ENCODE measurements at places on chromosomes 6 and 20. TPM values are rescaled to one million over a fixed set of nuclear protein-coding genes. Genes with fewer than 3 reads are reported as not detected.

- DNase-seq: no peak
Measured at GRCh38 chr6:130369831-130370230, 4.0 kb downstream of the TMEM200A start.

DNA sequence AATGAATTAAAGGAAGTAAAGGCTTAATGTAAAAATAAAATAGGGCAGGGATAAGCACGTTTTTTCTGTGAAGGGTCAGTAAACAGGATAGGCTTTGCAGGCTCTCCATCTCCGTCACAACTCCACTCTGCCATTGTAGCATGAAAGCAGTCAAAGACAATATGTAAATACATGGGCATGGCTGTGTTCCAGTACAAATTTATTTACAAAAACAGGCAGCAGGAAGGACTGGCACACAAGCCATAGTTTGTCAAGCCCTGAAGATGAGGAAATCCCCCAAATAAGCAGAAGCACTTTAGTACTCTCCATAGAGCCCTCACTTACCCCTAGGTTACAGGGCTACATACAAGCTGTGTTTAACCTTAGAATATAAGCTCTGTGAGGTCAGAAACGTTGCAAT lies 8.9 kb upstream of the FBXO9 start:
- no peak for DNase-seq

GRCh38 chr6:155221086-155221485 lies 42.7 kb upstream of the CLDN20 start:
- no peak for DNase-seq

- DNase-seq: no peak
Measured at GRCh38 chr6:68126089-68126749, 508.9 kb upstream of the ADGRB3 start.

- DNase-seq: no peak
Measured at GRCh38 chr6:140105857-140106256, 731.4 kb upstream of the CITED2 start.

DNA sequence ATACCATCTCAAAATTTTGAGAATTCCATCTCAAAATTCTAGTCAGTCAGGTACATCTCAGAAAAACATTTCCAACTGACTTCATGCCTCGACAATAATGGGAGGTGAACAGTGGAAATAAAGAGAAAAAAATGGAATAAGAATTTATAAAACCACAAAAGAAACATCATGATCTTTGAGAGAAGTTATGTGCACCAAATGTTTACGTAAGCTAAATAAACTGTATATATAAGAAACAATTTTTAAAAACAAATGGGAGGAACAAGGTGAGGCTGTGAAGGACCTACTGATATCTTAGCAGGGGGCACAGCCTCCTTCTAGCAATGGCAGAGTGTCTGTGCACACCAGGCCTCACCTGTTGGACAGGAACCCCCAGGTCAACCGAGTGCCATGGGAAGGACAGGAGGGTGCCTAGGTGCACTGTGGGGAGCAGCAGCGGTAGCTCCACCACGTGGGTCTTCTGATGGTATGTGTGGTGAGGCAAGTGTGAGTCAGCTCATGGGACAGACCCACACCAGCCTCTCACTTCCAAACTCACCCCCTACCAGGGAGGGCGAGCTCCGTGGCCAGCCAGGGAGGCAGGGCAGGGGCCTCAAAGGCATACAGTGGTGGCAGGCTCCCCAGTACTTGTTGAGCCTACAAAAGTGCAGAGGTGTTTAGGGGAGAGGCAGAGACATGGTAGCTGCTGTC lies 23.2 kb downstream of the DIDO1 start:
- no peak for DNase-seq

- no peak for DNase-seq
Measured at GRCh38 chr20:22243067-22243466, 341.3 kb downstream of the FOXA2 start.

DNA sequence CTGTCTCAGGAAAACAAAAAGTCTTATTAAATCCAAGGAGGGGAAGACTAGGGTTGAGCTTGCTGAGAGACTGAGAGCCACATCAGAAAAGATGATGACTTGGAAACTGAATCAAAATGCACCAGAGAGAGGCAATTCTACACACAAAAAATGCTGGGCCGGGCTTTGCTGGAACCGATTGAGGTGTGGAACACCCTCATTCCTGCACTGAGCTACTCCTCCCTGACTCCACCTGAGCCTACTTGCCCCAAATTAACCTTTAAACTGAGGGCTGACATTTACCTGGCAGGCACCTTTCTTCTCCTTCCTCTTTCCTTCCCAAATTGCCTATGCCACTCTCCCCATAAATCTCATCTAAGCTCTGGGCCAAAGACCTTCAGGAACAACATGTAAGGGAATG lies 40.8 kb upstream of the MBOAT1 start:
- DNase-seq: no peak

GRCh38 chr6:75377386-75377785 lies 92.8 kb upstream of the TMEM30A start:
- no peak for DNase-seq

GRCh38 chr20:2747676-2748235 lies 52.7 kb downstream of the CPXM1 start:
- DNase-seq: no peak

- no peak for DNase-seq
Measured at GRCh38 chr20:43994486-43995100, 79.9 kb downstream of the TOX2 start.

GRCh38 chr20:51019656-51020592 lies 3.0 kb downstream of the KCNG1 start:
- peak; percentile 45 for DNase-seq

- no peak for DNase-seq
Measured at GRCh38 chr20:57662456-57663240, 42.4 kb upstream of the ZBP1 start.

Gene ASIP
- not detected for total RNA-seq

Gene CCN6
- total RNA-seq: 0.11 TPM

Gene FUT9
- total RNA-seq: not detected

Gene RPS21
- 1,147 TPM for total RNA-seq

Gene SPACA1
- total RNA-seq: not detected
